Sigmoid colon (tissue), 7 donors: ENCODE measurements at places on chromosomes 13 and 19. TPM values are rescaled to one million over a fixed set of nuclear protein-coding genes. Genes with fewer than 3 reads are reported as not detected.

- no peaks in the 10 kb centered on the region for H3K27me3 ChIP-seq
- no peaks in the 10 kb centered on the region for H3K36me3 ChIP-seq
- H3K4me1 ChIP-seq: no peaks in the 10 kb centered on the region
- DNase-seq: no peak
- peak overlapping the region; percentile 71 for H3K27ac ChIP-seq
- H3K4me3 ChIP-seq: no peak overlapping the region
Observed at GRCh38 chr19:18504886-18505610, 16.8 kb downstream of the ELL start.

The ZIC2 gene
- total RNA-seq: not detected

The CDX2 gene
- not detected for total RNA-seq

DNA sequence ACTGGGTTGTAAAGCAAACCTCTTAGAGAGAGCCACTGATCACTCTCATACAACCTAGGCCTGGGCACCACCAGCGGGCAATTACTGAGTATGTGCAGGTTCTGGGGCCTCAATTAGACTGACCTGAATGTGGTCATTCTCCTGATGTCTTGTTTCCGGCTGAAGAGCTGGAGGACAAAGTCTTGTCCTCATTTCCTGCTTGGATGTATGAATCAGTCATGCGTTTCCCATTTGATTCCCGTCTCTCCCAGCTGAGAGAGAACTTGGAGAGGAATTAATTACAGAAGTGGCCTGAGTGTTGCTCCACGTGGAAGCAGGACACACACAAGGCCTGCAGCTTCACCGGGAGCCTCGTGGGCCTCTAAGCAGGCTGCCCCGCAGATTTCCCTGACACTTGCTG is 799.3 kb upstream of the ARGLU1 start:
- no peaks in the 10 kb centered on the region for H3K27me3 ChIP-seq
- no peak for DNase-seq
- H3K4me1 ChIP-seq: no peaks in the 10 kb centered on the region
- no peaks in the 10 kb centered on the region for H3K36me3 ChIP-seq
- no peak overlapping the region for H3K4me3 ChIP-seq

DNA sequence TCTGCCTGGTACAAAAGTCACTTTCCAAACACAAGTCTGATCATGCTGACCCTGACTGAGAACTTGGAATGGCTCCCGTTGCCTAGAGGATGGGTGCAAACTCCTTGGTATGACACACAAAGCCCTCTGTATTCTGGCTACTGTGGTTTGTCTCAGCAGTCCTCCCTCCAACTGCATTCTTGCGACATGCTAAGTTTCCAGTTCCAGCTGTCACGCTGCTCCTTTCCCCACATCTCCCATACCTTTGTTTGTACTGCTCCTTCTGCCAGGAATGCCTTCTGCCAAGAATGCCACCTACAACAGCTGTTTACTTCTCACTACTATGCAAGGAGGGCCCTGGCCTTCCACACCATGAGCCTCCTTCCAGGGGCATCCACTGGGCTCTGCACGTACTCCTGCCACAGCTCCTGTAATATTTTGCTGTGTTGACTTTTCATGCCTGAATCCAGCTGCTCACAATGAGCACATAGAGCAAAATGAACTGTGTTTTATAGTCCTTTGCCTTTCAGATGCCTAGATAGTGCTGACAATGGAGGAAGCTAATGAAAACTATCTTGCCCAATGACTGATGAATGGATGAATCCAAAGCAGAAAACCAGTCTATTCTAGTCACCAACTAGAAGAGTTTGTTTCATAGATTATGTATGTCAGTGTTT is 543.7 kb downstream of the EFNB2 start:
- H3K4me3 ChIP-seq: no peak overlapping the region
- H3K27me3 ChIP-seq: no peaks in the 10 kb centered on the region
- H3K36me3 ChIP-seq: no peaks in the 10 kb centered on the region
- no peaks in the 10 kb centered on the region for H3K4me1 ChIP-seq
- DNase-seq: no peak
- H3K27ac ChIP-seq: no peak overlapping the region

DNA sequence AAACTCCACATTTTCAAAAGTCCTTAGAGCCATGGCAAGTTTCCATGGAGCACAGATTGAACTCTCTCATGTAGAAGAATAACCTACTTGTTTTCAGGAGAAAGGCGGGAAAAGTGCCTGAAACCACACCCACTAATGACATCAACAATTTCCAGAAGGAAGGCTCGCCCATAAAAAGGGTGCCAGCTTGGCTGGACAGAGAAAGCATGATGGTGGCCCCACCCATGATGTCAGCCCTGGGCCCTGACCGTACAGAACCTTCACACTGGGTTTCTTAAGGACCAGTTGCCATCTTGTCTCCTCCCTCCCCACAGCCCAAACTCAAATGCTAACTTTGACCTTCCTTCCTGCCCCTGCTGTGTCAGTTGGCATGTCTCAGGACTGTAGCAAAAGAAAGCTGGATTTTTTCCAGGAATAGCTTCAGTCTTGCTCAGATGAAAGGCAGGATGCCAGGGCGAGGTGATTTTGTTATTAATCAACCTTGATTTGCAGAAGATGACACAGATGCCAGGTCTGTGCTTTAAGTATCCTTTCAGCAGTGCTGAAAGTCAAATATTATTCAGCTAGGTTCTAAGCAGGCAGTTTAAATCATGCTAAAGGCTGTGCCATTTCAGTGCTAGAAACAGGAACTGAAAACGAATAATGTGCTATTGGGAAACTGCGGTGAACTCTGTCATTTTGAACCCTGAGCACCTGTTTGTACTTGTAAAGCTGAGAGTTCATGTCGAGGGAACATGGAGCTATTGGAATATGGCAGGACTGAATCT is 89.5 kb upstream of the RFC3 start:
- H3K4me1 ChIP-seq: peaks cover 17% of the 10 kb centered on the region
- DNase-seq: peak; percentile 65
- H3K27ac ChIP-seq: peak overlapping the region; percentile 53
- no peak overlapping the region for H3K4me3 ChIP-seq
- no peaks in the 10 kb centered on the region for H3K36me3 ChIP-seq

GRCh38 chr19:16509141-16510061 is 13.2 kb downstream of the C19orf44 start:
- peak overlapping the region; percentile 12 for H3K27ac ChIP-seq
- peaks cover 94% of the 10 kb centered on the region for H3K36me3 ChIP-seq
- no peaks in the 10 kb centered on the region for H3K4me1 ChIP-seq
- no peak for DNase-seq
- H3K4me3 ChIP-seq: no peak overlapping the region

DNA sequence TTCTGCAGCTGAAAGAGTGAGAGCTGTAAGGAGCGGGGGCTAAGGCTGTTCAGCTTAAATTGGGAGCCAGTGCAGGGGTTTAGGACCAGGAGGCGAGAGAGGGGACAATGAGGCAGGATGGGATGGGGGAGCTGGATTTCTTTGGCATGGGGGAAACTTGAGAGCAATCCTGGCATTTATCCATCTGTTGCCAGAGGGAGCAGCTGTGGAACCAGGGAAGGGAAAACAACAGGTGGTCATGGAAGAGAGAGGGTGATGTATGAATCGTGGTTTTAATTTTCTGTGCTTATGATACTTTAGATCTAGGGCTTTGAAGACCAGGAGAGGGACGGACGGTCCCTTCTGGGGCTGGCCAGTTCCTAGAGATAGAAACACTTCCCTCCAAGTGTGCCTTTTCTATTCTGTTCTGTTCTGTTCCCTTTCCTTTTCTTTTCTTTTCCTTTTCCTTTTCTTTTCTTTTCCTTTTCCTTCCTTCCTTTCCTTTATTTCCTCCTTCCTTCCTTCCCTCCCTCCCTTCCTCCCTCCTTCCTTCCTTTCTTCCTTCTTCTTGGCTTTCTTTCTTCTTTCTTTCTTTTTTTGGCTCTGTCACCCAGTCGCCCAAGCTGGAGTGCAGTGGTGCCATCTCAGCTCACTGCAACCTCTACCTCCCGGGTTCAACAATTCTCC is 16.0 kb upstream of the CCL25 start:
- no peak for DNase-seq
- no peak overlapping the region for H3K27ac ChIP-seq
- no peak overlapping the region for H3K4me3 ChIP-seq
- H3K4me1 ChIP-seq: no peaks in the 10 kb centered on the region

GRCh38 chr13:24619282-24619681 is 60.9 kb upstream of the ATP12A start:
- H3K27me3 ChIP-seq: no peaks in the 10 kb centered on the region
- H3K4me1 ChIP-seq: no peaks in the 10 kb centered on the region
- no peak overlapping the region for H3K27ac ChIP-seq
- no peaks in the 10 kb centered on the region for H3K36me3 ChIP-seq
- DNase-seq: no peak

DNA sequence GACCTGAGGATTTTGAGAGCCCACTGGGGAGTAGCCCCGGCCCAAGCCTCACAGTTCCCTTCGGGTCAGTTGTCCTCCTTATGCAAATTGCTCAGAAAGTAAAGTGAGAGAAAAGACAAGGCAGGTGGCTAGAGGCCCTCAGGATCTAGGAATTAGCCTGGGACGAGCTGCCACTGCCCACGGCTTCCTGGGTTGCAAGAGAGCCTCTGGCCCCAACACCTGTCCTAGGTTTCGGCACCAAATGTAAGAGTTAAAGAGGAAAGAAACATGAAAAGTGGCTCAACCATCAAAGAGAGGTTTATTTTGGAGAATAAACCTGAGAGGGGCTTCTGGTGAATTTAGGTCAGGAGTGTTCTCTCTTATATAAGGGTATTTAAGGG is 25.6 kb downstream of the TMEM255B start:
- no peak overlapping the region for H3K27ac ChIP-seq
- no peaks in the 10 kb centered on the region for H3K27me3 ChIP-seq
- DNase-seq: no peak
- no peaks in the 10 kb centered on the region for H3K4me1 ChIP-seq
- no peaks in the 10 kb centered on the region for H3K36me3 ChIP-seq

DNA sequence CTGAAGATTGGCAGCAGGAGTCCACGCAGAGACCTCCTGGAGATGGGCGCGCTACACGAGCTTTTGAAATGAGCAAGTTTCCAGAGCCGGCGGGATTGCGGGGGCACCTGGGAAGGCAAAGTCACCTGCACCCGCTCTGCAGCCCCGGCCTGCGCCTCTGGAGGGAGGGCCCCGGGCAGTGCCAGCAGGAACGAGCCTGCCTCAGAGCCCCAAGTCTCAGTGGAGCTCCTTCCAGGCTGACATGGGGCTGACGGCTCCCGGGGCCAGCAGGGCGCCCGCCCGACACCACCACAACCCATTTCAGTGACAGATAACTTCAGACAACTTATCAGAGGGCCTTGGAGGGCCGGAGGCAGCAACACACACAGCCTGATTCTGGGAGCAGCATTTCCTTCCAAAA is 45.0 kb downstream of the RASA3 start:
- H3K27ac ChIP-seq: no peak overlapping the region
- peak; percentile 57 for DNase-seq
- no peaks in the 10 kb centered on the region for H3K4me1 ChIP-seq
- H3K36me3 ChIP-seq: no peaks in the 10 kb centered on the region
- no peaks in the 10 kb centered on the region for H3K27me3 ChIP-seq
